ENCODE measurements at places on chromosomes 5 and 9. TPM values are rescaled to one million over a fixed set of nuclear protein-coding genes. Genes with fewer than 3 reads are reported as not detected.

- no peak overlapping the region for H3K27ac ChIP-seq
- H3K27me3 ChIP-seq = no peaks in the 10 kb centered on the region
- H3K4me1 ChIP-seq = no peaks in the 10 kb centered on the region
- no peak for DNase-seq
- no peak overlapping the region for H3K4me3 ChIP-seq
Observed at GRCh38 chr5:57895766-57896165, 413.2 kb upstream of the ACTBL2 start.

The ARID3C gene
- polyA plus RNA-seq = not detected

DNA sequence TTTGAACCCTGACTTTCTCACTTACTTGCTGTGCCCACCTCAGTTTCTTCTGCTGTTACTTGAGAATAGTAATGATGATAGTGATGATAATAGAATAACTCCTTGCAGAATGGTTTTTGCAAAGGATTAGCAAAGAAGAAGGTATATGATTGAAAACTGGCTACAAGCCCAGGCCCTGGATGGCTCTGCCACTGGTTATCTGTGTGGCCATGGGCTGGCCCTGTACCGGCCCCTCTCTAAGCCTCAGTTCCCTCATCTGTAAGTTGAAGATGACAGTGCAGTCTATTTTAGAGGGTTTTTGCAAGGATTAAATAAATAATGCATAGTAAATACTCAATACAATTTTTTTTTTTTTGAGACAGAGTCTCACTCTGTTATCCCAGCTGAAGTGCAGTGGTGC, 6.2 kb downstream of the TTLL11 start:
- H3K27ac ChIP-seq = no peak overlapping the region
- H3K36me3 ChIP-seq = no peaks in the 10 kb centered on the region
- no peak overlapping the region for H3K4me3 ChIP-seq
- DNase-seq = no peak
- H3K27me3 ChIP-seq = no peaks in the 10 kb centered on the region
- peaks cover 11% of the 10 kb centered on the region for H3K4me1 ChIP-seq

GRCh38 chr5:132867046-132867451, 607 bp downstream of the UQCRQ start:
- no peaks in the 10 kb centered on the region for H3K27me3 ChIP-seq
- DNase-seq = no peak
- no peaks in the 10 kb centered on the region for H3K36me3 ChIP-seq
- peaks cover 17% of the 10 kb centered on the region for H3K4me1 ChIP-seq

All from heart right ventricle (tissue), 16 donors.